ENCODE measurements at places on chromosomes 3 and 15.

DNA sequence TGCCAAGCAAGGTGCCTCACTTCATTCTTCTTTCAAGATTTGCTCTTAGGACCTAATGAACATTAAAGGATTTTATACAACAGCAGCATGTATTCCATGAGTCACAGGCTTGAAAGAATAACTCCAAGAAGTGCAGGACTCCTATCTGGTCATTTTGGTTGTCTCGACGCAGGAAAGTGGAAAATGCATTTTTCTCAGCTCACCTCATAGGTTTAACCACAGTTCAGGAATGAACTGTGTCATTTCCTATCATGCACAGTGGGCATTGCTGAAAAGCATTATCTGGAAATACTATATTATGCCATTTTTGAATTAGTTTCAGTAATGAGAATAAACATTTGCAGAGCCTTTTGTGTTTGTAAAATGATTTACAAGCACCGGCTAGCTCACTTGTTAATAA, 98.7 kb upstream of the BFSP2 start:
- DNase-seq, result no peak

DNA sequence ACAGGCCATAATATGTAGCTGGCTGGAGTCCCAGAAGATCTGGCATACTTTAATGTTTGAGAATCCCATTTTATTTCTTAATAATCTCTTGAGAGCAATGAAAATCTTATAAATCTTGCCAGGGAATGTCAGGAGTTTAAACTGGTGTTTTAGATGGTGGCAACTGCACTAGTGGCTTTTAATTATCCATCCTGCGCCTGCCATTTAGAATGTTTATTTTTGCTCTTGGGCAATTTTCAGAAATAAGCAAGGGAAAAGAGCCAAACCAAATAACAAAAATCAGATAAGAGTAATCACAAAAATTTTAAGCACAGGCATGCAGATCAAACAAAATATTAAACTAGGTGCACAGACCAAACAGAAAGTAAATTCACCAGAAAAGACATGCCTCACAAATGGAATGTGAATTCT, 41.9 kb upstream of the UBP1 start:
- no peak for DNase-seq

GRCh38 chr3:166955201-166955939, 424.7 kb downstream of the ZBBX start:
- no peak for DNase-seq

DNA sequence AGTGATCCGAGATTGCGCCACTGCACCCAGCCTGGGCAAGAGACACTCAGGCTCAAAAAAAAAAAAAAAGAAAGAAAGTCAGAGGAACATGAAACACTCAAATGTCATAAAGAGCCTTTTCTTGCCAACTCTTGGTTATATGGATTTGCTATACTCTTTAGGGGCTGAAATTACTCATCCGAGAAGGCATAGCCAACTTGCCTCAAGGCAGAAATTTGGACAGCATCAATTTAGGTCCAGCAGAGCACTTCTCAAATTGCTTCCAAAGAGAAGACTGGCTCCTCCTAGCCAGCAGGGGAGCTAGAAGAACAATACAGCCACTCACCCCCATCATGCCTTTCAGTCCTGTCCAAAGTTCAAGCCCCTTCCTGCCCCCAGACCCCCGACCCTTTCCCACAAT, 43.8 kb downstream of the OSBPL10 start:
- DNase-seq, result no peak

DNA sequence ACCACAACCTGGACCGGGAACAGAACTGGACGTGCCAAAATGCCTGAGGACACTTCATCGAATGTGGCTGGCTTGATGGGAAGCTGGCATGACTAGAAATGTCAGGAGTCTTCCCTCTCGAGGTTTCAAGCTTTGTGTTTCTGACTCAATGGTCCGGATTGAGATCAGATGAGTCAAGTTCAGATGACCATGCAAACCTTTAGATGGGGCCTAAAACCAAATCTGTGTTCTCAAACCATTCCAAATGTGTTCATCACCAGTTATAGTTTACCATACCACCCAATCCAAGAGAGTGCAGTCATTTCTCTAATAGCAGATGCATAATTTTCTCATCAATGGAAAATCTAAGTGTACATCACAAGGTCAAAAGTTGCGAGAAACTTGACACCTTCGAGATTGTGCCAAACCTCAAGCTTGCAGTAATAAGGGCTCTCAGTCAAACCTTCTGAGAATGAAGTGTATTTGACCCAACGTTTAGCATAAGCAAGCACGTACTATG, 369.1 kb downstream of the RORA start:
- no peak for DNase-seq

DNA sequence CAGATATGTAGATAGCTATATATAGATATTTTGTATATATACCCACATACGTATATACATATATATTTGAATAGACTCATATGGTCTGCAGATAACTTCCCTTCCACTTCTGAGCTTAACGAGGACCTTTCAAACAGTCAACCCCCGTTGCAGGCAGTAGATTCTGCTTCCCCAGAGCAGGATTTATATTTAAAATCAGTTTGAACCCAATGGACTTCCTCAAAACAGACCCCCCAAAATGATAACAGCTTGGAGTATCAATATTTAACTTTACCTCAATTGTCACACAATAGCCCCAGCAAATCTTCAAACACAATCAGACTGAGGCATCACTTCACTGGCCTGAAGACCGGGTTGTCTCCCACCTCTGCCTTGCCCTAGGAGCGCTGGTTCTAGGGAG, 218.3 kb downstream of the MEIS2 start:
- no peak for DNase-seq

DNA sequence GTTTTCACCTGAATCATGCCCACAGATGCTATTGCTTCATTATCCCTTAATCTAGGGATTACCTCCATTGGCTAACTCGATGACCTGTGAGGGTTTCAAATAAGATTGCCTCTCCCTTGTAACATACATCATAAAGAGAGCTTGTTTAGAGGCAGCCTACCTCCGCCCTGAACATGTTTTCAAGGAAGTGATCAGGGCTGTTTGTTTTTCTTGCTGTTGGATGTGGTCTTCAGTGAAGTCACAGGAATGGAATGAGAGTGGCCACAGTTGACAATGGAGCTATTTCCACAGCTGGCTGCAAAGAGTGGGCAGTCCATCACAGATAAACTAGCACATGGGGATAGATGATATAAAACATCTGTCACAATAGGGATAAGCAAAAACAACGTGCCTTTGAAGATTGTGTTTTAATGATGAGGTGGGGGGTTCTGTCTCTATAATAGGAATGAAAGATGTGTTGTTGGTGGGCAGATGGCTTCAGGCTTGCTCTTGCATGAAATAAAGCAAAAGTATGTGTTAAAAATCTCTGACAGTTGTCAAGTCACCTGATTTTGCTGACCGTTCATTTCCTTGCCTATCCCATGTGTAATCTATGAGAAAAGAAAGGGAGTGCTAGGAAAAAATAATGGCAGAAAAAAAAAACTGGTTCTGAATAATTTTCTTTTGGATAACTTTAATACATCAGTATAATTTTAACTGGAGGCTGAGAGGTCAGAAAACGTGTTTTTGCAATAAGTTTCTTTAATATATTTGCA, 642.3 kb downstream of the RBMS3 start:
- DNase-seq, result no peak
